ENCODE measurements at places on chromosomes 7 and 10. TPM values are rescaled to one million over a fixed set of nuclear protein-coding genes. Genes with fewer than 3 reads are reported as not detected.

The BHLHA15 gene
- not detected for polyA plus RNA-seq

The MNX1 gene
- polyA plus RNA-seq = not detected

The AGAP9 gene
- polyA plus RNA-seq = 3.6 TPM

The GRM3 gene
- polyA plus RNA-seq = not detected

The GDF10 gene
- 0.09 TPM for polyA plus RNA-seq

The PFKFB3 gene
- polyA plus RNA-seq = 26.6 TPM

The HHEX gene
- polyA plus RNA-seq = 13.6 TPM

DNA sequence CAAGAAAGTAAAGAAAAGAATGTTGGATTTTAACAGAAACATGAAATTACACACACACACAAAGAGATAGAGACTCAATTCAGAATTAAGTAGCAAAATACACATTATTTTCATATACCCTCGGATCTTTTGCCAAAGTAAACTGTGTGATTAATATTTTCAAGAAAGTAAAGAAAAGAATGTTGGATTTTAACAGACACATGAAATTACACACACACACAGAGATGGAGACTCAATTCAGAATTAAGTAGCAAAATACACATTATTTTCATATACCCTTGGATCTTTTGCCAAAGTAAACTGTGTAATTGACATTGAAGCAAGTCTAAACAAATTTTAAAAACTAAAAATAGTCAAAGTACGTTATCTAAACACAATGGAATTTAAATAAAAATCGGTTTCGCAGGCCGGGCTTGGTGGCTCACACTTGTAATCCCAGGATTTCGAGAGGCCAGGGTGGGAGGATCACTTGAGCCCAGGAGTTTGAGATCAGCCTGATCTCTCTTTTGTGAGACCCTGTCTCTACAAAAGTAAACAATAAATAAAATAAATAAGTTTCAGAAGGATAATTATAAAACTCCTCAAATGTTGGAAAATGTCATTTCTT is 337.3 kb upstream of the MAGI2 start:
- DNase-seq = no peak

GRCh38 chr10:88583584-88583957 is 453 bp upstream of the RNLS start:
- DNase-seq = no peak

DNA sequence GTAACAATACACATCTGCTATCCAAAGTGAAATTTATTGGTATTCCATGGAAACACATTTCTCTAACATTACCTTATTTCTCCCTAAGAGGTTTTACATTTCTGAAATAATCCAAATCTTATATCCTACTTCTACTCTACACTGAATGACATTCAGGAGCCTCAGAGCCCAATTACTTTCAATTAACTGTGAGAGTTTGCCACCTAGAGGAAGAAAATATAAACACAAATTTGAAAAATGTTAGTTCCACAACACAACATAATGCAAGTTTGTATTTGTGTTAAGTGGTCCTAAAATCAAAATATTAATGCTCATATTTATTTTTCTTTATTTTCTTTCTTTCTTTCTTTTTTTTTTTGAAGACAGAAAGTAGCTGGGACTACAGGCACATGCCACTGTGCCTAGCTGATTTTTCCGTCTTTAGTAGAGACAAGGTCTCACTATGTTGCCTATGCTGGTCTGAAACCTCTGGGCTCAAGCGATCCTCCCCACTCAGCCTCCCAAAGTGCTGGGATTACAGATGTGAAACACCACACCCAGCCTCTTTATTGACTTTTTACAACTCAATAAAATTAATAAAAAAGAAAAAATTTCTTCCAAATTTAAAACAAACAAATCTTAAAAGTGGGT is 46.0 kb downstream of the ATAD1 start:
- no peak for DNase-seq

DNA sequence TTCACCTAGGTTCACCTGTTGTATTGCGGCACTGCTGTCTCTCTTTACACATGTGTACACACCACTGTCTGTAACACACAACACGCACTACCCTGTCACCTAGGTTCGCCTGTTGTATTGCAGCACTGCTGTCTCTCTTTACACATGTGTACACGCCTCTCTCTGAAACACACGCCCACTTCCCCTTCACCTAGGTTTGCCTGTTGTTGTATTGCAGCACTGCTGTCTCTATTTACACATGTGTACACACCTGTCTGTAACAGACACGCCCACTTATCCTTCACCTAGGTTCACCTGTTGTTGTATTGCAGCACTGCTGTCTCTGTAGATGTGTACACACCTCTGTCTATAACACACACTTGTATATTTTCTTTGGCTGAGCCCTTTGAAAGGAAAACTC is 51.5 kb downstream of the WDR37 start:
- DNase-seq = no peak

- no peak for DNase-seq
Observed at GRCh38 chr10:90916392-90917237, 4.3 kb downstream of the ANKRD1 start.

- DNase-seq = no peak
Observed at GRCh38 chr7:87627634-87627994, 584 bp upstream of the RUNDC3B start.

- DNase-seq = no peak
Observed at GRCh38 chr10:62626817-62627216, 177.7 kb upstream of the ADO start.
